ENCODE measurements at places on chromosomes 6 and 20. TPM values are rescaled to one million over a fixed set of nuclear protein-coding genes. Genes with fewer than 3 reads are reported as not detected.

DNA sequence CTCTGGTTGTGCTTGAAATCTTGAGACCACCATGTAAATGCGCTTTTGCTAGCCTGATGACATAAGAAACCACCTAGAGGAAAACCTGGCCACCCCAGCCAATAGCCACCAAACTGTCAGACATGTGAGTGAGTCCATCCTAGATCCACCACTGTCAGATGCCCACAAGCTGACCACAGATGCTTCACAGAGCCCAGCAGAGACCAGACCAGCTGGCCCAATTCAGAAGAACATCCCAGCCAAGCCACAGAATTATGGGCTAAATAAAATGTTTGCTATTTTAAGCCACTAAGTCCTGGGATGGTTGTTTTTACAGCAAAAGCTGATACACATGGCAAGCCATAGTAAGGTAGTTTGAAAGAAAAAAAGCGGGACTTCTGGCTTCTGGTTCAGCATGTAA, 425.3 kb downstream of the KIF16B start:
- no peak for DNase-seq

GRCh38 chr6:8069631-8070284, 5.6 kb upstream of the BLOC1S5 start:
- DNase-seq, result no peak

OR2J3 gene
- total RNA-seq, result not detected

KCNB1 gene
- 0.24 TPM for total RNA-seq

CAGE1 gene
- 0.08 TPM for total RNA-seq

DNA sequence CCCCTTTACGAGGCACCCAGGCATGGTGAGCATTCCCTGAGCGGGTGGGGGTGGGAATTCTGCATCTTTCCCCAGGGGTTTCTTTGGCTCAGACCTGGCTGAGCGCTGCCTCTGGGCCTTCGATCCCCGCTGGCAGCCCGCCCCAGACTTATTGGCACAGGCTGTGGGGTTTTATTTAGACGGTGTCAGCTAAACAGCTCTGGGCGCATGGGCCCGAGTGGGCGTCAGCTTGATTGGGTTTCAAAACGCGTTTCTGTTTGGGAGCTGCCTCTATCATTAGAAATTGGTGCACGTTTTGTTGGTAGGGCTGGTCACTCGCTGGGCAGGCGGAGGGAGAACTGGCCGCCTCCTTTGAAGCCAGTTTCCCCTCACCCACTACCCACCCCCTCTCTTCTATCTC, 21.0 kb downstream of the PMEPA1 start:
- no peak for DNase-seq

- DNase-seq, result no peak
Observed at GRCh38 chr6:75937846-75938245, 134.6 kb downstream of the IMPG1 start.

DNA sequence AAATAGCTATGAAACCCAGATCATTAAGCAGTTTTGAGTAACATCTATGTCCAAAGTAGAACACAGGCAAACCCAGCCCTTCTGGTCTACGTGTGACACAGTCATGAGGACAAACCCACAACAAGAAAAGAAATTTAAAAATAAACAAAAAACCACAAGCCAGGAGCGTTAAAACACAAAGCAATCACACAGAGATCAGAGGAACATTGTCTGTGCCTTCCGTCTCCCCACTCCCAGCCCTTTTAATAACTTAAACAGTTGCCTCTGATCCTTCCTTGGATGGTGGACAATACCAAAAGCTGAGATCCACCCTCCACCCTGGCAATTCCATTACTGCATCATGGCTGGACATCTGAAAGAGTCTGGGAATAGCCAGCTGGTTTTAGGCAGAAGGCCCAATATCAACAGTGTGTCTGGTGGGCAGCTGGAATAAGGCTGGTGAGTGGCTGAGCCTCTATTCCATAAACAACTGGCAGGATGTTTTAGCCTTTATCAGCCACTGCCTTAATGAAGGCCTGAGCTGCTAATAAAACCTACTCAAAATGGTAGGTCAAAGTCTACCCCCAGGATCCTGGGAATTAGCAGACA, 15.7 kb upstream of the LAMA4 start:
- DNase-seq, result no peak

DNA sequence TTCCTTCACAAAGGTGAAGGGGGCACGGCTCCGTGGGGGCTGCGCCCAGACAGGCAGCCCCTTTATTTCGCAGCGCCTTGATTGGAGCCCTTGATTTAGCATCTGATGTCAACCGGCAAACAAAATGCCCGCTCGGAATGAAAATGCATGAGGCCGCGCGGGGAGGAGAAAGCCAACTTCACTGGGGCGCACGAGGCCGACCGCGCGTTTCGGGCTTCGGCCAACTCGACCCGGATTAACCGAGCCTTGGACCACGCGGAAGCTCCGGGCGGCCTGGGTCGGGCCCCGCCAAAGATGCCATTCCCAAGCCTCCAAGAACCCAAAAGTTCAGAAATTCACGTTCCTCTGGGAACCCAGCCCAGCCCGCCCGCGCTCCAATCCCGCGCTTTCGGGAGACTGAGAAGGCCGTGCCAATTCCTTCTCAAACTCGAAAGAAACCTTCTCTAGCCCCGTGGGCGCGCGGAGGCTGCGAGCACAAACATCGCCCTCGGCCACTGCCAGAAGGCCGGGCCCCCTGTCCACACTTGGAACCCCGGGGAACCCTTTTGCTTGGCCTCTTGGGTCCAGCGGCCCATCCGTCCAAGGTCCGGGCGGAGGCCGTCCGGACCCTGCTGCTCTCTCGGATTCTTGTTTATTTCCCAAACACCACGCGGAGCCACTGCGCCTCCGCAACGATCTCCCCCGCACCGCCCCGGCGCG, 879 bp upstream of the INSM1 start:
- DNase-seq, result no peak

GRCh38 chr6:35683267-35683666, 5.4 kb downstream of the FKBP5 start:
- no peak for DNase-seq

SLC17A4 gene
- 24.8 TPM for total RNA-seq

DZANK1 gene
- 1.6 TPM for total RNA-seq

DNA sequence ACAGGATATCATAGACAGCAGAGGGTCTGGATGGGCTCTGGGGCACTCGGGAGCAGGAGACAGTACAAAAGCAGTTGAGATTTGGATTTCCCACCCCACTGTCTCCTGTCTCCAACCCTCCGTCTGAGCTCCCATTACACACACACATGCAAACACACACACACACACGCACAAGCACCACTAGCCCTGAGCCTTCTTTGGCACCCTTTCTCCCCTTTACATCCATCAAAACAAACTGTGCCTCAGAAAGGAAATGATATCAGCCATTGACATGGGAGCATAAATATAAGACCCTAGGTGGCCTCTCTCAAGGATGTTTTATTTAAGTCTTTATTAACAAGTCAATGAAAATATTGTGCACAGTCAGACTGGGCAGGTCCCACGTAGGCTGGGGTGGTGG, 17.5 kb downstream of the TTBK1 start:
- DNase-seq, result no peak

COL11A2 gene
- 0.45 TPM for total RNA-seq

SIRPB2 gene
- 1.1 TPM for total RNA-seq

NMBR gene
- total RNA-seq, result not detected

IL17A gene
- not detected for total RNA-seq

GRCh38 chr6:103895136-103895535, 964.6 kb downstream of the HACE1 start:
- no peak for DNase-seq

- no peak for DNase-seq
Observed at GRCh38 chr6:12748815-12749521, 32.4 kb downstream of the PHACTR1 start.

DNA sequence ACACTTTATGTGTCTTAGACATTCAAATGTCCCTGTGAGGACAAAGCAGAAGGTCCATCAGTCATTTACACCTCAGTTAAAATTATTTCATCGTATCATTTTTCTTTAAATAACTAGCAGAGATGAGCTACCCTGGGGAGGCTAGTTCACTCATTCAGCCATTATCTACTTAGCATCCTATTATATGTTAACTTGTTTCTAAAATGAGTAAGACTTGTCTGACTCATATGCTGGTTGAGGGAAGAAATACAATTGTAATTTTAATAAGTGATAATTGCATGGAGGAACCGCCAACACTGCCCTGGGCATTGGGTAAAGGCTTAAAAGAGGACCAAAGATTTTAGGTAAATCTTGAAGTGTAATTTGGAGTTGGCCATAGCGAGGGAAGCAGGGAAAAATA, 12.4 kb upstream of the PTPRK start:
- no peak for DNase-seq

BPHL gene
- total RNA-seq, result 27.6 TPM

- no peak for DNase-seq
Observed at GRCh38 chr6:170365593-170365992, 59.0 kb downstream of the FAM120B start.

HUS1B gene
- 0.95 TPM for total RNA-seq

DNA sequence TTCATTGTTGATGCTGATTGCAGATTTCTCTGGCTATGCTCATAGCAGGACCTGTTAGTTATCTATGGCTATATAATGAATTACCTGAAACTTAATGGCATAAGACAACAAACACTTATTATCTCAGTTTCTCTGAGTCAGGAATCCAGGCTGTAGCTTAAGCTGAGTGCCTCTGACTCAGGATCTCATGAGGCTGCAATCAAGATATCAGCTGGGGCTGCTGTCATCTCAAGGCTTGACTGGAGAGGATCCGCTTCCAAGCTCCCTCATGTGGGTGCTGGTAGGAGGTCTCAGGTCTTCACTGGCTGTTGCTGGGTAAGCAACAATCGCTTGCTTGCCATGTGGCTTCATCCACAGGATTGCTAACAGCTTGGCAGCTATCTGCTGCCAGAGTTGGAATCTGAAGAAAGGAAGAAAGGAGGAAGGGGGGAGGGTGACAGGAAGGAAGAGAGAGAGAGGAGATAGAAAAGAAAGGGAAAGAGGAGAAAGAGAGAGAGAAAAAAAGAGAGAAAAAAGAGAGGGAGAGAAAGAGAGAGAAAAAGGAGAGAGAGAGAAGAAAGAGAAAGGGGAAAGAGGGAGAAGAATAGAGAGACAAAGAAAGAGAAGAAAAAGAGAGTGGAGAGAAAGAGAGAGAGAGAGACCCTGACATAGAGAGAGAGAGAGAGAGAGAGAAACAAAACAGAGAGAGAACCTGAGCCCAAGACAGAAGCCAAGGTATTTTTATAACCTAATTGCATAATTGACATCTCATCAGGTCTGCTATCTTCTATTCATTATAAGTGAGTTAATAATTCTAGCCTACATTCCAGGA, 579.0 kb upstream of the BTBD3 start:
- no peak for DNase-seq

- no peak for DNase-seq
Observed at GRCh38 chr6:133242637-133243585, 1.8 kb downstream of the EYA4 start.

KCNK5 gene
- 52.9 TPM for total RNA-seq

SPTLC3 gene
- total RNA-seq, result 9.7 TPM

- DNase-seq, result no peak
Observed at GRCh38 chr6:84639396-84639795, 125.0 kb downstream of the TBX18 start.

DNA sequence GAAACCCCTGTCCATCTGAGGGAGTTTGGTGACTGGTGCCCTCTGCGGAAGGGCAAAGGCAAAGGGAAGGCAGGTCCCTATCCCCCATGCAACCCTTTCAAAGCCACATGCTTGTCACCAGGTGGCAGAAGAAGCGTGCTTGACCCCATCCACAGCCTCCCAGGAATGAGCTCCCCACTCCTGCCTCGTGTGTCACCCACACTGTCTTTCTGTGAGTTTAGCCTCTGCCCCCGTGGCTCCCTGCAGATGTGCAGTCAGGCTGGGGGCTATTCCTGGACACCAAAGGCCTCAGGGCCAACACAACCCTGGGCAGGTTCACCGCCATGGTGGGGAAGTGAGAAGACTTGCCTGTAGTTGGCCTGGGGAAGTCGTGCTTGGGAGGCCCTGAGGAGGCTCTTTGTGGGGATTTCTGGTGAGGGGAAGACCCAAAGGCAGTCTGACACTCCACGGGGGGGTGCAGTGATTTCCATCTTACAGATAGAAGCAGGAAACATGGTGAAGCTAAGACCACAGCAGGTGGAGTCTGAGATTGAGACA, 16.6 kb upstream of the PCMTD2 start:
- no peak for DNase-seq

DNA sequence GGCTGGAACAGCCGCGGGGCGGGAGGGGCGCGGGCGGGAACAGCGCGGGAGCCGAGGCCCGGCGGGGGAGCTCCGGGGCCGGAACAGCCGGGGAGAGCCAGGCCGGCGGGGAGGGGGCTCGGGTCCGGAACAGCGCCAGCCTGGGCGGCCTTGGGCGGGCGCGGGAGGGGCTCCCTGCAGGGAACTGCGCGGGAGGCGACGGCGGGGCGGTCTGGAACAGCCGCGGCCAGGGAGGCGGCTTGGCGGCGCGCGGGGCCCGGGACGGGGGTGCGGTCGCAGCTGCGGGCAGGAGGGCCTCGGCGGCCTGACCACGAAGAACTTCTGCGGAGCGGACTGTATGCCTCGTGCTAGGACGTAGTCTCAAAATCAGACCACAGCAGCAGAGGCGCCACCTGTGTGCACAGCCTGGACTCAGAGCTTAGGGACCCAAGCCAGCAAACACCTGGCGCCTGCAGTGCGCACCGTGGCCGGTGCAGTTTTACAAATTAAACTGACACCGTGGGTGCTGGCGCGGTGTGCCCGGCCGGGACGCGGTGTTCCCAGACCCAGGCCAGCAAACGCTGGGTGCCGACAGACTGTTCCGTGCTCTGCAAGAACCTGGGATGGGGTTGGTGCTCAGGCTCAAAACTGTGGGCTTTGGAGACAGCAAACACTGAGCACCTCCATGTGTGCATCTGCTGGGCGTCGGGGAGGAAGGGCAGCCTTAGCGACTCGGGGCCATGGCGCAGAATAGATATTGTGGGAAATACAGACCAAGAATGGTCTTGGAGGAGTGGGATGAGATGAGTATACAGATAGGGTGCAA, 572 bp downstream of the ZNF341 start:
- DNase-seq, result peak; percentile 91

RSPH4A gene
- 0.27 TPM for total RNA-seq

GRCh38 chr6:132530293-132530974, 7.6 kb upstream of the TAAR9 start:
- peak; percentile 39 for DNase-seq

DNA sequence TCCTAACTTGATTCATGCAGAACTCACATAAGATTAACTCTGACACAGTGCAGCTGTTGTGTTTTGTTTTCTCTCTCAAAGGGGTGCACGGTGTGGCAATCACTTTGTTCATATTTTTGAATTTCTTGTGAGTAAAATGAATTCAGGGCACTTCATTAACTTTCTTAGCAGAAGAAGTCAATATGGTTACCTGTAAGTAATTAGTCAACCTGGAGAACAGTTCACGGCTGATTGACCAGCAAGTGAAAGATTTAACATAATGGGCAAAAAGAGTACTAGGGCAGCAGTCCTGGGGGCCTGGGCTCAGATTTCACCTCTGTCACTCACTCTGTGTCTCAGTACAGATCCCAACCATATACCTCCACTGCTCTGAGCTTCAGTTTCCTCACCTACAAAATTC, 102.4 kb upstream of the SPTLC3 start:
- DNase-seq, result no peak

DNA sequence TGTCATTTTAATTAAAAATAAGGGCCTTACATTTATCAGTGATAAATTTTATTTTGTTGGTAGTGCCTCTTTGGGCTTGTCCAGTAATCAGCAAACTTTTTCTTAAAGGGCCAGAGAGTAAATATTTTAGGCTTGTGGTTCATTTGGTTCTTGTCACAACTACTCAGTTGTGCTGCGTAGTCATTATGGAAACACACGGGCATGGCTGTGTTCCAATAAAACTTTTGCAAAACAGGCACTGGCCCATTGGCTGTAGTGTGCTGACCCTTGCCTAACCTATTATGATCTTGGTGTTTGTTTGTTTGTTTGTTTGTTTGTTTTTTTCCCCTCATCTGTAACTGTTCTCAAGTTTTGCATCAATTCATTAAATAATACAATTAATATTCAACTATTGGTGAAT, 19.4 kb downstream of the TBPL1 start:
- DNase-seq, result no peak

GRCh38 chr6:167530951-167531350, 206.1 kb downstream of the TTLL2 start:
- no peak for DNase-seq
